ENCODE measurements at places on chromosomes 6 and 20. TPM values are rescaled to one million over a fixed set of nuclear protein-coding genes. Genes with fewer than 3 reads are reported as not detected.

Gene DYNLT2
- total RNA-seq = 0.62 TPM

- no peak for DNase-seq
Observed at GRCh38 chr6:16095180-16095579, 33.7 kb upstream of the MYLIP start.

DNA sequence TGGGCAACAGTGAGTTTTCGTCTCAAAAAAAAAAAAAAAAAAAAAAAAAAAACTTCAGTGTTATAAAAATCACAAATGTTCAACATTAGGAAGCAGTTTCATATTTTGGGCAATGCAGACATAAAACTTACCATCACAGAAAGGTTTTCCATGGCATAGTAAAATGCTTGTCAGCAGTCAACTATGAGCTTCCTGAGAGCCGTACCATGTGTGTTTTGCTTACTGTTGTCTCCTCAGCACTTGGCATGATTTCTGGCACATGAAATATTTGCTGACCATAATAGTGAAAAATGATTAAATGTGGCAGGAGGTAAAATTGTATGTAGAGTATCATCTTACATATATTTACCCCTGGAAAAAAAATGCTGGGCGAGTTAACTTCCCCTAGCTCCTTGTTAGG lies 237.5 kb upstream of the SLC35B3 start:
- DNase-seq = no peak

DNA sequence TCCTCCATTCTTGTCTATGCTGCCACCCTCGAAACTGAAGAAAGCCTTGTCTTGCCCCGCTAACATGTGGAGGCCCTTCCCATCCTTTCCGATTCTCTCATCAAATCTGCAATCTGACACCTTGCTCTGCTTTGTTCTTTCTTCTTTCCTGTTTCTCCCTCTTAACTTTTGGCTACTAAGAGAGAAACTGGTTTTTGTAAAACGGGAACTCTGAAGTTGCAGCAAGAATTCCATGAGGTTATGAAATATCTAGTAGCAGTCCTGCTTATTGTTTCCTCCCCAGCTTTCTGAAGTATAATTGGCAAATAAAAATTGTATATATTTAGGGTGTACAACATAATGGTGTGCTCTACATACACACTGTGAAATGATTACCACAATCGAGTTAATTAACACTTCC lies 80.2 kb downstream of the MAP7 start:
- no peak for DNase-seq

Gene BPIFB4
- not detected for total RNA-seq

DNA sequence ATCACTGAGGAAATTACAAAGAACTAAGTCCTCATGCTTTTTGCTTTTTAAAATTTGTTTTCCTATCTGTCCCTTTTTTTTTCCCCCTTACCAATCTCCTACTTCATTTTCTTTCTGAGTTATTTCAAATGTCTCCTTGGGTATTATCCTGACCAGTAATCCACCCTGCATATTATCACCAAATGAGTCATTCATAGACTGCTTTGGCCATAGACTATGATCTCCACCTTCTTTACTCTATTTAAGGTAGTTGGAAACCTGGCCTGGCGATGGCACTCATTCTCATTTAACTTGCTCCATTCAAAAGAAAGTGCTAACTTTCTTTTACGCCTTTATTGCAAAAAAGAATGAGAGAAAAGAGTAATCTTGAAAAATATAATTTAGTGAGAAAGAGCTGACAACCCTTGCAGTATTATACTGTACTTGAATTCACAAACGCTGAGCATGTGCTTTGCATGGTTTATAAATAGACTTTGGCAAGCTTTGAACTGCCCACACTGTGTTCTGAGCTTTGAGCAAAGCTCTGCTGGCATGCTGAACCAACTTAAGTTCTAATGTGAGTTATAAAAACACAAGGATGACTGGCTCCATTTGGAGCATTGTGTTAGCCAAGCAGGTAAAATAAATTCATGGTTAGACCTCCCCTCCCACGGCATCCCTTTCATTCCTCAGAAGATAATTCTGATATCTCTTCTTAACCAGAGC lies 198.9 kb downstream of the NKAIN2 start:
- DNase-seq = peak; percentile 14

GRCh38 chr6:155260686-155261085 lies 3.1 kb upstream of the CLDN20 start:
- no peak for DNase-seq

DNA sequence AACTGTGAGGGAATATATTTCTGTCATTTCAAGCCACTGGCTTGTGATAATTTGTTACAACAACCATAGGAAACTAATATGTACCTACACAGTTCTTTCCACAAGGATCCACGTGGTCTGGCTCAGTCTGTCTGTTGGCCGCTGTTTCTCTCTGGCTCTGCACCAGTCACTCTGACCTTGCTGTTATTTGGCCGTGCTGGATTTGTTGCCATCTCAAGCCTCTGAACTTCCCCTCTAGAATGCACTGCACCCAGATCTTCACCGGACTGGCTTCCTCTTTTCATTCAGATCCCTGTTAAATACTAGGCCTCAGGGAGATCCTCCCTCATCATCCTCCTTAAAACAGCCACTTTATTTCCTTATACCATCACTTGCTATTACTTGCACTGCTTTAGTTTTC lies 446.8 kb downstream of the TFAP2B start:
- no peak for DNase-seq

DNA sequence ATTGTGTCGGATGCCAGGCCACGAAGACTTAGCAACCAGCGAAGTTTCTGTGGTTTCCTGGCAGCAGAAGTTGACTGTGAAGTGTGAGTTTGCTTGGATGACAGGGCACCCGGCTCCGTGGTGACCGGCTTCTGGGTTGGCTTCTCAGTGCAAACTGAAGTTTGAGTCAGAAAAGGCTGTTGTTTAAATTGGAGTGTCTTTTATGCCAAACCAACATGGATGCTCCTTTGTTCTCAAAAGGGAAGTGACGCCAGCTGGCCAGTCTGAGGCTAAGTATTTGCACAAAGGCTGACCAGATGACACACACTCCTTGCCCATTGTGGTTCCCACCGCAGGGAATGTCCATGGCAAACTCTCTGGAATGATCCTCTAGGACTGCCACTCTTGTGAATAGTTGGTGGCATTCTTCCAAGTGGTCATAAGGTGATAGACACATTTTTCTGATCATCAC lies 164.8 kb upstream of the QKI start:
- DNase-seq = no peak

DNA sequence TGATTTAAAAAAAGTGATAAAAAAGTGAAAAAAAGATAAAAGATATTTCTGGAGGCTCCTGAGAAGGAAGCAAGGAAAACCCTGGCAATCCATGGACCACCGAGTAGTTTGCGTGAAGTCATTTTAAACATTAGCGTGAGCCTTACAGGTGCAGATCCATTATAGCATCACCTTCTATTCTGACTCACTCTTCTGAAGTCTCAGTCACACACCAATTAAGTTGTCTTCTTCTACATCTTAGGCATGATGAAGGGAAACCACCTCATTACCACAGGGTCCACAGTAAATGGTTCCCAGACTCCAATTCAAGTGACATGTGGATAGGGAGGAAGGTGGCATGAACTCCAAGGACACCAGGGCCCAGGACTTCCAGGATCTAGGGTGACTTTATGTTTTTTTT lies 99.1 kb downstream of the GJA10 start:
- no peak for DNase-seq

Gene AKAP7
- 11.8 TPM for total RNA-seq

DNA sequence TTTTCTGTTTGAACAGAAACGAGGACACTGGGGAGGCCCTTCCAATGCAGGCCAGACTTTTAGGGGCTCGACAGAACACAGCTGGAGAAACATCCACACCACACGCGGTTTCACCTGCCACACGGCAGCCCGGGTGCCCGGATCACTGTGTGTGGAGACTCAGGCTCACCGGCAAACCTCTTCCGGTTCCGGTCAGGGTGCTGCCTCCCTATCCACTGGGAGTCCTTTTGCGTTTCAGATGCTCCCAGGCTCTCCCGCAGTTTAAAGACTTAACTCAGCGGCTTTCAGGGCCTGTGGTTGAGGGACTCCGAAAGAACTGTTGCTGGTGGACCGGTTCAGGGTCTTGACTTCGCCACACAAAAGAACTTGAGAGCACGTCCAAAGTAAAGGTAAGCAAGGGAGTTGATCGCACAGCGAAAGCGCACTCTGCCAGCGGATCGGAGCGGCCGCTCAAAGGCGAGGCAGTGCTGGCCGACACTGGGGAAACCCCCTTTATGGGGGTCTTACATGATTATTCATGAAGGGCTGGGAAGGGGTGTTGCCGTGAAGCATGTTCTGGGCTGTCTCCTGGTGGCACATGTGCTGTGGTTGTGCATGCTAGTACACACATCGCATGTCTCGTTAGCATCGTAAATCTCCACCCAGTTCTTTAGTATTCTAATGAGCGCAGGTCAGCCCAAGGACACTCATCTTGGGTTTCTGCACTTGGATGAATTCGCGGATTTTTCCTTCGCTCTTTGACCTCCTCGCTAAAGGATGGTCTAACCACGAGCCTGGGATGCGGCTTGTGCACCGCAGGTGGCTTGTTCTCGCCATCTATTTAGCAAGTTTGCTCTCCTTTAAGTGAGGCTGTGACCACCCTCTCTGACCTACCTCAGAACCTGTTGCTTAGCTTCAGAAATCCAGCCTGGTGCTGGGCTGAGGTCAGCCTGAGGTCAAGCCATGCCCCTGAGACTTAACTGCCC lies 180.3 kb downstream of the CDH26 start:
- DNase-seq = no peak

DNA sequence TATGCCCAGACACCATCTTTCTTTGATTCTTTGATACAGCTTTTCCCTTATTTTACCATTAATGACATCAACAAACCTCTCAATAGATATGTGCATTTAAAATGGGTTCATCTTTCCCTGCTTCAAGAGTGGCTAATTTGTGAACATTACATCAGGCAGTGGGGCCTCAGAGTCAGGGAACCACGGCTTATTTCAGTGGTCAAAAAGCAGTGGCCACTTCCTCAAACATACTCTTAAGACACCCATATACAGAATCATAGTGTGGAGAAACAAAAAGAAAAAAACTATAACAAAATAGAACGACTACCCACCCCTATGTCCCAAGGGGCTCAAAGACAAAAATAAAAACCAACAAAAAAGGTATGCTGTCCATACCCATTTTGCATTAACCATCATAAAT lies 12.9 kb downstream of the SALL4 start:
- DNase-seq = no peak

DNA sequence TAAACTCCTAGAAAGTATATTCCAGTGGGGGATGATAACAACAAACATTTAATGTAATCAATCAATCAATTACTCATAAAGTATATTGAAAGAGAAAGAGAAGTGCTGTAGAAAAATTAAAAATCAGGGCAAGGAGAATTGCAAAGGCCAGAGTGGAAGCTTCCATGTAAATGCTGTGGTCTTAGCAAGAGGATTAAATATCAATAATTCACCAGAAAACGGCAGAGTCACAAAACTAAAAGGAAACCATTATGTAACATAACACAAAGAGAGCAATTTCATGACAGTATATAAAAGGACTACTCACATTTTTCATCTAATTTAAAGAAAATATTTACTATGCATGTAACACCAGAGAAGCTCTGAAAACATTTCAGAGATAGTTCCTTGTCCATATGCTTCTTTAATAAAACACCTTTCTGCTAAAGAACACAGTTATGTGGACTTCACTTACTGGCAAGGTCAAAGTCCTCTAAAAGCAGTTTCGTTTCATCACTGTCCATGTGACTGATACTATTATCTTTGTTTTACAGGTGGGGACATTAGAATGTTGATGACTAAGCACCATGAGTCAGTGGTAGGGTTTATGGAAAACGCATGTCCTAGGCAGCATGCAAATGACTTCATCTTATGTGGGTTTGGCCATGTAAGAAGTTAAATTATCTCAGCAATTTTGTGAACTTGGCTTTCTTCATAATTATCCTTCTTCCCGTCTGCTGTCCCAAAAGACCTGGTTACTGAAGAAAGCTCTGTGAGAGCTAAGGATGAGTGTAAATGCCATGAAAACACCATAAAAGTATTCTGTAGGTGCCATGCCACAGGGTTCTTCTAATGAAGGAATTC lies 185.8 kb upstream of the TENT5A start:
- no peak for DNase-seq

DNA sequence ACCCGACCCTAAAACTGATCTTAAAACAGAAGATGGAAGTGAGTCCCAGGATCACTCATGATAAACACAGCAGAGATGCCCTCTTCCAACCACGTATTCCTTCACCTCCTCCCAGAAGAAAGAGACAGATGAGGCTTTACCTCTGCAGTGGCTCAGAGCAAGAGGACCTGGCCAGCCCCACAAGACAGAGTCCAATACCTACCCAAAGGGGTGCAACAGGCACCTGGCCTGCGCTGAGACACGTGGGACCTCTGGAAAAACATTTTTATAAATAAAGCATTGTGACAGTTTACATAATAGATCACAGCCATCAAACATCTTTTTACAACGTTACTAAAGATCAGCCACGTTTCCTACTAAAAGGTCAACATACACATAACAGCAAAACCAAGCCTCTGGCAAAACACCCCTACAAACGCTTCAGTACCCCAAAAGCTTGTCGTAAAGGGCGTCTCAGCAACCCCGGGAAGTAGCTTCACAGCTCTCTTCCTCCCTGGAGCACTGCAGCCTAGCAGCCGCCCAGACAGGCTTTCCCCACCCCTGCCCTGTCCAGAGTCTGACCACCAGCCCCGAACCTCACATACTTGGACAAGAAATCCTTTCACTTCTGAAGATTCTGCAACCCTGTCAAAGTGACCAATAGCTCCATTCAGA lies 2.9 kb downstream of the TAF4 start:
- DNase-seq = no peak

DNA sequence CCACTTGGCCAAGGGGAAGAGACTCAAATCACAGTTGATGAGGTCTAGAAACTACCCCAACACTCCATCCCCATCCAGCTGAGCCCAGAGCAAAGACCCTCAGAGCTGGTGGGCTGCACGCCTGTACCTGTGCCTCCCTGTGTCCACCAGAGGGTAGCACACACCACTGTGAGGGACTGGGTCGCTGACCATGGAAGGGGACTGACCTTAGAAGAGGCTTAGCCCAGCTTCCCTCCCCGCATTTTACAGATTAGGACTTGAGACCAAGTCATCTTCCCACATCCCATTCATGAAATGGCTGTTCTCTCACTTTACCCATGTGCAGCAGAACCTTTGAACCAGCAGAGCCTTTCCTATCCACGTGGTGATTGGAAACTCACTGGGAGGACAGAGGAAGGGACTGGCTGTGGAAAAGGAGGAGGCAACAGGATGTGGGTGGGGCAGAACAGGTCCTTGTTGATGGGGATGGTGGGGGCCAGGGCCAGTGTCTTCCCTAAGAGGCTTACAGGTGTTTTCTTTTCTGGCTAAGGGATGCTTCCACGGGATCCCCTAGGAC lies 44.3 kb downstream of the CPXM1 start:
- DNase-seq = no peak

GRCh38 chr6:98797217-98797994 lies 37.0 kb upstream of the POU3F2 start:
- DNase-seq = no peak

GRCh38 chr20:60252866-60253265 lies 294.6 kb downstream of the CDH26 start:
- DNase-seq = no peak

Gene GLP1R
- 2.4 TPM for total RNA-seq

Measured in heart left ventricle (tissue), 16 donors.